ENCODE measurements at places on chromosomes 2 and 18.

DNA sequence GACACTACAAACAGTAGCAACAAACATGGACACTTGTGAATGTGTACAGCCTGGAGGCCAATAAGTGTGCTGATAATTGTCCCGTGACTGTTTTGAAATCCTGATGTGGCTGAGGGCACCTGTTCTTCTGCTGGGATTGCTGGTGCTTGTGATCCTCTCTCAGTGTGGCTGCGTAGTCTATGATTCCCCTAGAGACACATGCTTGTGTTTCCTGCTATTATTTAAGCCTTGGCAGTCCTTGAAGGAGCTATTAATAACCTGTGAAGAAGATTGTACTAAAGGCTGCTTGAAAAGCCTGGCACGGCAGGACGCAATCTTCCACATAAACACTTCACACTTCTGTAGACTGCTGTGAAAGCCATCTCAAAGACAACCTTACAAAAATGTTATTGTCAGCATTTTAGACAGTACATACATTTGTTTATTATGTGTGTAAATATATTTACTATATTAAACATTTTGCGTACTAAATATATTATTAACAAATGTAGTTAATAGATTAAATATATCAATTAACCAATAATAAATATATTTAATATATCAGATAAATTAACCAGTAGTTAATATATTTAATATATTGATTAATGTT lies 71.4 kb downstream of the GALR1 start:
- DNase-seq = no peak

DNA sequence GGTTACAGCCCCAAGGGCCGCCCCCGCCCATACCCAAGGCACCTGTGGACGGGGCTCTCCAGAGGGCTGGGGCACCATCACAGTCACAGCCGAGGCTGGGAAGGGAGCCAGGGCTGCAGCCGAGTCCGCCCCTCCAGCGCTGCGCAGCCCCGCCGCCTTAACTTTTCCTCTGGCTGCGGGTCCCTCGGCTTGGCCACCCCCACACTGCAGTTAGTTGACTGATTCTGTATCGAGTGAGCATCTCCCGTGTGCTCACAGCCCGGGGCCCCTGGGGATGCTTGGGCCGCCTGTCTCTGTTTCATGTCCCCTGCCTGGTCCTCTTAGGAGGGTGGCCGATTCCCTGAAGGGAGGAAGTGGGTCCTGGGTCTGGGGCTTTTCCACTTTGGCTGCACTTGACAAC lies 33.7 kb downstream of the EMILIN2 start:
- DNase-seq = no peak

- DNase-seq = no peak
Observed at GRCh38 chr2:42622943-42623676, 54.7 kb downstream of the MTA3 start.

GRCh38 chr2:137254052-137254451 lies 488.7 kb downstream of the THSD7B start:
- no peak for DNase-seq

DNA sequence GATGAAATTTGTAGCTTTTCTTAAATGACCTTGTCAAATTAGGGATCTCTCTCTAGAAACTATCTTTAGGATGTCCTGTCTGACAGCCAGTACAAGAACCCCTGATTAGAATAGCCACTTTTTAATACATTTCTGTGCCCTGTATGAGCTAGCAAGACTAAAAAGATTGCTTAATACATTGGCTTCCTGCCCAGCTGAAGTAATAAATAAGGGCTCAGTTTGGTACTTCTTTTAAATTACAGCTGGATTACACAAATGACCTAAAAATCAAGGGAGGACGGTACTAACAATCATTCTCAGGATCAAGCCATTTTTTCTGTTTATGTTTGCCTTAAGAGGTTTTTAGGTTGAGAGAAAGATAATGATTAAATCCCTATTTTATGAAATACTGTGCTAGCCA lies 11.6 kb upstream of the OLA1 start:
- no peak for DNase-seq

DNA sequence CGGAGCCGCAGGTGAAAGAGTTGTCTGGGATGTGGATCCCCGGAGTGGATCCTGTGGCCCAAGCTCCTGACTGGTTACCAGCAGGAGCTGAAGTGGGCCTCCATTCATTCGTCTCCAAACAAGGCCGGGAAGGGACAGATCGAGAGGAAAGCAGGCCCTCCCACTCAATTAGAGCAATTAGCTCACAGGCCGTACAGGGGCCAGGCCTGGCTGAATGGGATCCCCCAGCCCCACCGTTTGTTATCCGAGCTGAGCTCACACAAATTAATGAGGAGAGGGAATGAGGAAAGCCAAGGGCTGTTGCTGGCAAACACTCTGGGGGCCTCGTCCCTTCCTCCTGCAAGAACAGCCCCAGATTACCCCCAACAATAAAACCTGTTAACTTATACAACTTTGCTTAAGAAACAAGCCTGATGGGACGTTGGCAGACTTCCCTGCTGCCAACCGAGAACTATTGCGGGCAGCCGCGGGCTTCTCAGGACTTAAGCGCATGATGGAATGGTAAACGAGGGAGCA lies 338.0 kb downstream of the BCL11A start:
- DNase-seq = no peak

GRCh38 chr2:98026927-98027522 lies 31.3 kb upstream of the TMEM131 start:
- DNase-seq = no peak
